ENCODE measurements at places on chromosomes 5 and 9.

GRCh38 chr9:121640076-121640475, 11.4 kb upstream of the DAB2IP start:
- DNase-seq: no peak

DNA sequence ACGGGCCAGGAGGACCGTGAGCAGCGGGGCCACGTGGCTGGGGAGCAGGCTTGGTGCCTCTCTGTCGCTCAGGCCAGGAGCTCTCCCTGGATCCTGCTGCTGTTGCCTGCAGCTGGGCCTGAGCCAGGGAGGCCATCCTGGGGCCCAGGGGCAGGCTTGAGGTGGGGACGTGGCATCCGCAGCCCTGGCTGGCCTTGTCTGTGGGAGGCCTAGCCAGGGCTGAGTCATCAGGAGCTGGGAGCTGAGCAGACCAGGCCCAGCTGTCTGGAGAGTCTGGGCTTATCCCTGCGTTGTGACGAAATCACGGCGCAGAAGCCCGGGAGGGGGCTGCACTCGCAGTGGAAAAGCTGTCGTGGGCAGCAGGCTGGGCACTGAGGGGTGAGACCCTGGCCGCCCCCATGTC, 138.8 kb upstream of the COL5A1 start:
- DNase-seq: no peak

DNA sequence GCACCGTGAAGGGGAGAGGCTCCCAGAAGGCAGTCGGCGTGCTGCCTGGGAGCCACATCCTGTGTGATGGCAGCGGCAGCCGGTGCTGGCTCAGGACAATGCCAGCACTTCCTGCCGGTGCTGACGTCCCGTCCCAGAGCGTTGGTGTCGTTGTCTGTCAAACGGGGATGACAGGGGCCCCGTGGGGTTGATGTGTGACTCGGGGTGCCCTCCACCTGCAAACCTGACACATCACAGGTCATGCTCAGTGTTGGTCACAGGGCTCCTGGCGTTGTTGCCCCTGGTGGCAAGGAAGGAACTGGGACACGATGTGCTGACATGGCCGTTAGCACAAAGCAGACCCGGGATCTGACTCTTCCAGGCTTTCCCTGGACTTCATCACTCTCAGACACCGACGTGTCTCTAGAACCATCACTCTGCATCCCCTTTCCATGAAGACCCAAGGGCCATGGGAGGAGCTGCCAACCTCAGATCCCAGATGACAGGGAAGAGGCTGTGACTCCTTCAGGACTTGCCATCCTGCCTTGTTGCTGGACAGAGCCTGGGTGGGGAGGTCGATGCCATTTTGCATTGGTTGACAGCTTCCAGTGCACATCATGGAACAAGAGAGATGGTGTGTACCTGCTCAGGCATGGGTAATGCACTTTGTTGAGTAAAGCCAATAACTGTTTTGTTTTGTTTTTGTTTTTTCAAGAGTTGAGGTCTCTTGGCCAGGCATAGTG, 21.5 kb downstream of the PLPP7 start:
- DNase-seq: peak; percentile 59

DNA sequence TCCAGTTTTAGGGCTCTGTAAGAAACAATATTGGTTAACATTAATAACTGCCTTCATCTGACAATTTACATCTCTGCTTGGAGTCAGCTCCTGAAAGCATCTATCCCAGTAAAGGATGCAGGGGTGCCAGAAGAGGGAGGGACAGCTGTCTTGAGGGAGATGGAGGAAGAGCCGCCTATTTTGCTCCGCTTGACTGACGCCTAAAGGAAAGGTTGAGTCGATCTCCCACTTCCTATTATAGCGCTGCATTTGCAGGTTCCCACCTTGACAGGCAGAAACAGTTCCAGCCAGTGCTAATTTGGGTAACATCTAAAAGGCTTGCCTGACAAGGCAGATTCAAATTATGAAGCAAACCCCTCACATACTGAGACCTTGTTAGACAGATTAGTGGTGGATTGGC, 374.6 kb downstream of the SPATA31D1 start:
- DNase-seq: no peak

DNA sequence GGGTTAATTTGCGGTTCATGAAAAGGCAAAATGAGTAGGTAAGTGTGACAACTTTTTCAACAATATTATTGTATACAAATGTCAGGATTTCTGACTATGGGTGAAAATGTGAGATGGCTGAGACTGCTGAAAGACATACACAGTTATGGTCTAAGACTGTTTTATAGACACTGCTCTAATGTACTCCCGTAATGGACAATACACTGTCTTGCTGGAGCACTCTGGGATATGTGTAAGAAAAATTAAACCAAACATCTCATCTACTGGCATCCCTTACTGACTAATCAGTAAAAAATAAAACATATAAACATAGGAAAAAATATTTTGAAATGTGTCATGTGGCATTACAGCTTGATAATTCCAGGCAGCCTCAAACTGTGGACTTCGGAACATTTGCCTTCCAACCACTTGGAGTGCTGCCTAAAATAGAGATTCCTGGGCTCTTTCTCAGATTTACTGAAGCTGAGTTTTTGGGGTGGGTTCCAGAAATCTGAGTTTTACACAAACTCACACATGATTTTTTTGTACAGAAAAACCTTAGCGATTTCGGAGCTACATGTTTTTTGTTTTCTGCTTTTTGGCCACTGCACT, 233.9 kb upstream of the TBCA start:
- DNase-seq: no peak

- DNase-seq: no peak
Observed at GRCh38 chr5:40401284-40402006, 278.3 kb upstream of the PTGER4 start.

DNA sequence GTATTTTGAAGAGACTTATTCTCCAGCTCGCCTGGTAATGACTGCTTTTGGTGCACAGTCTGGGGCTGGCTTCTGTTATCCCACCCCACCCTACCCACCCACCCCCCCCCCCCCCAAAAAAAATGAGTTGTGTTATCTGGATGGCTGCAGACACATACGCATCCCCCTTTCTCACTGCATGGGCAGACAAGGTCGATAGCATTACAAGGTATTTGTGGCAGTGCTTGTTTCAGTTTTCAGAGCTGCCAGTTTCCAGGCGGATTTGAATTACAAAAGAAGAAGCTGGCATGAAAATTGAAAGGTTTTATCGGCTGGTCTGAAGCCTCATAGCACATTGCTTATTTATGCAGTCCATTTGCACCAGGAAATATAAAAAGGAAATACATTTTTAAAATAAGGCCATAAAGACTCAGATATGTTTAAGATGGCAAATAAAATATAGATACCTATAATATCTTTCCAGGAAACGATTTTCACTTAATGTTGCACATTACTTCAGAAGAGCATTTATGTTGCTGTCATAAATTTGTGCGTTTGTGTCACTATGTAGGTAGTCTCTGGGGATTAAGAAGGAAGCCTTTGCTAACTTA, 85.1 kb upstream of the GRHPR start:
- no peak for DNase-seq

DNA sequence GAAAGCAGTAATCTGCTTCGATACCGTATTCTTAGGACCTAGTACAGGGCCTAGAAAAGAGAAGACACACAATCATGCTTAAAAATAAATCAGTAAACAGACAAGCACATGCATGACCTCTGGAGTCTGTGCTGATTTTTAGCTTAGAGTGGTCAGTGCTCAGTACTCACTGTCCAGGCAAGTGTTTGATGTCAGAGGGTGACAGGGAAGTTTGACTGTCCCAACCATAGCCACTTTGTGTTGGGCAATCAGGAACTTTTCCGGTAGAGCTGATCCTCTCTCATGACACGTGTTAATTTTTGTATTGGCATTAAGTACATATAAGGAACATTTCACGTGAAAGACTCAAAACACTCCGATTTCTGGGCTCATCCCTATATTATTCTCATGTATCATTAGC, 464.7 kb upstream of the KLF4 start:
- DNase-seq: no peak

DNA sequence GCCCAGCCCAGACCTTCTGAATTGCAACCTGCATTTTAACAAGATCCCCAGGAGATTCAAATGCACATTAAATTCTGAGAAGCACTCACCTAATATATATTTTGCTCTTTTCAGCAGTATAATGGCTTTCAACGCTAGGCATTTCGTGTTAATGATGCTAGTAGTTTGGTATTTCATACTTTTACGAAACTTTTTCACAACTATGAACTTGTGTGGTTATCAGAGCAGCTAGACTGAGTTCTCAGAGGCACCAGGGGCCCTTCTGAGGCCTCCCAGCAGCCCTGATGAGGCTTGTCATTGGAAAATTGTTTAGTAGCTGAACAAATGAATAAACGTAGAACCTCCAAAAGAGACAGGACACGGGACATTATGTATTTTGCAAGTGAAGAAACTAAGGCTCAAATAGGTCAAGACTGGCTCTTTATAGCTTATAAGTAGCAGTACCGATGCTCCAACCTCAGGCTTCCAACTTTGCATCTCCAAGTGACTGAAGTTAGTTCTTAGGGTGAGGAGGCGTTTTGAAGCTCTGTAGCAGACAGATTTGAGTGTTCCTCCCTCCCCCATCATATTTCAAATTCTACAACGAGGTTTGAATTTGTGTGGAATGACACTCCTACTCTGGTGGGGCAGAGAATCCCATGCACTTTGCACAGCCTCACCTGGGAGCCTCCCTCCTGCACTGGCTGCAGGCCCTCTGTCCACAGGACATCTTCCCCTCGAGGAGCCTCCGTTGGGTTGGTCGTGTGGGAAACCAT, 121.1 kb upstream of the SLC25A48 start:
- DNase-seq: no peak

DNA sequence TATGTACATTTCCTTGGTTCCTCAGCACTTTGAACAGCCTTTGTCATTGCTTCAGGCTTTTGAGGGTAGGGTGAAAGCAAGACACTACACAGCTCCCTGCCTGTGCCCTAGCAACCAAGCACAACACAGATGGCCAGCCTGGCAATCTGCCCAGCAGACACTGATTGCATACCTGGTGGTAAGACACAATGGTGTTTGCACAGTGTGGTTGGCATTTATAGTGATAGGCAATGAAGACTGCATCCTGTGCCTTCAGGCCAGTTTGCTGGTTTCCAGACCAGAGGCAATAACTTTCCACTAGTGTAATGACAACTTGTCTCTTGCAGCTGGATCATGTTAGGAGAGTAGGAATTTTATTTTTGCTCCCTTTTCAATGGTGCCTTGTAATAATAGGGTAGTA, 144.5 kb upstream of the TNC start:
- no peak for DNase-seq

- no peak for DNase-seq
Observed at GRCh38 chr5:178469975-178470759, 120.0 kb downstream of the COL23A1 start.

GRCh38 chr5:62701036-62701435, 122.4 kb downstream of the LRRC70 start:
- no peak for DNase-seq

DNA sequence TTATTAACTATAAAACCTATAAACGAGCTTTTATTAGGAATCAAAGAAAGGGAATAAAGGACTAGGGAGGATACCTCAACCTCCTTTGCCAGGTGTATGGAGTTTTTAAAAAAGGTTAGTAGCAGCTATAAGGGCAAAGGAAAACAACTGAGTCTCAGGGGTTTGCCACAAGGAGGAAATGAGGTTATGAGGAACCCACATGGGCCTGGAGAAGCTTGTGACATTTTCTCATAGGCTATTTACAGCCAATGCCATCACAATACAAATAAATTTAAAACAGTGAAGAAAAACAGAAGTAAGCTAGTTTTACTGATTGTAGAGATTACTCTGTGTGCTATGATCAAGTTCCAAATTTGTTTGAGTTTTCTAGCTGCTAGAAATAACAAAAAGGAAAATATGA, 92.6 kb downstream of the CDKN2A start:
- no peak for DNase-seq

- DNase-seq: no peak
Observed at GRCh38 chr5:74185599-74185998, 454.9 kb downstream of the ENC1 start.

- DNase-seq: no peak
Observed at GRCh38 chr9:35349287-35349990, 140.5 kb upstream of the RUSC2 start.

GRCh38 chr5:38603691-38604090, 47.2 kb upstream of the LIFR start:
- DNase-seq: no peak

DNA sequence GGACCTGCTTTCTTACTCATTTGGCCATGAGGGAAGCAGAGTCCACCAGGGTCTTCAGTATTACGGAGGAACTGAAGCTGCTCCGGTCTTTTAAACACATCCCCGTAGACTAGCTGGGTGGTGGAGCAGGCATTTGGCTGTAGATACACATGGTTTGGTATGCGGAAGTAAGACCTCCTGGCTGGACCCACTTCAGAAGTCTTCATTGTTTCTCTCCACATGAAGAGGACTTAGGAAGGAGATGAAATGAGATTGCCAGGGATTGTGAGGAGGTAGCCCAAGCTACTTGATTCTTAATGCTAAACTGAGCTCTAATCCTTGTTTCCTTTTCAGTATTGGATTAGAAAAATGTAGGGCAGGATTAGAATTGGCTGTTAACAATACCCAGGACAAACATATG, 32.9 kb downstream of the STXBP1 start:
- DNase-seq: no peak

DNA sequence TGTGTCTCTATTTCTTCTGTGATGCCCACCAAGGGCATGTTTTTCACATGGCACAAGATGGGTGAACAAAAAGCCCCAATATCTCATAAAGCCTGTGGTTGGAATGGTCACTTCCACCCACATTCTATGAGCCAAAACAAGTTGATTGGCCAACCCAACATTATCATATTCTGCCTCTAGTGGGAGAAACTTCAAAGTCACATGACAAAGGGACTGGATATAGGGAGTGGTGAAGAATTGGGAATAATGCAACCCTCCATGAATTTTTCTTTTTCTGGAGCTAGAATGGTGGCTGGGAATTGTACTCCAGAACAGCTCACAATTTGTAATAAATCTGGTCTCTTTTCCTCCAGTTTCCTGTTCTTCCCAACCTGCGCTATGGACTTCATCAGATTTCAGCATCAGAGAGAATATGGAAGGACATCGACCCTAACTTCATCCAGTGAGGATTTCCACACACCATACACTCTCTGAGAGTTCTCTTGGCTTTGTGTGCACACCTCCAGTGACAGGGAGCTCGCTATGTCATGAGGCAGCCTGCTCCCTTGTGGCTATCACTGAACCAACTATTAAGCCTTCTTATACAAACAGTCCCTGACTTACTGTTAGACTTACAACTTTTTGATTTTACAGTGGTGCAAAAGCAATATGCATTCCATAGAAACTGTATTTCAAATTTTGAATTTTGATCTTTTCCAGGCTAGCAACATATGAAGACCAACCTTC, 12.0 kb upstream of the B4GALT1 start:
- DNase-seq: no peak

DNA sequence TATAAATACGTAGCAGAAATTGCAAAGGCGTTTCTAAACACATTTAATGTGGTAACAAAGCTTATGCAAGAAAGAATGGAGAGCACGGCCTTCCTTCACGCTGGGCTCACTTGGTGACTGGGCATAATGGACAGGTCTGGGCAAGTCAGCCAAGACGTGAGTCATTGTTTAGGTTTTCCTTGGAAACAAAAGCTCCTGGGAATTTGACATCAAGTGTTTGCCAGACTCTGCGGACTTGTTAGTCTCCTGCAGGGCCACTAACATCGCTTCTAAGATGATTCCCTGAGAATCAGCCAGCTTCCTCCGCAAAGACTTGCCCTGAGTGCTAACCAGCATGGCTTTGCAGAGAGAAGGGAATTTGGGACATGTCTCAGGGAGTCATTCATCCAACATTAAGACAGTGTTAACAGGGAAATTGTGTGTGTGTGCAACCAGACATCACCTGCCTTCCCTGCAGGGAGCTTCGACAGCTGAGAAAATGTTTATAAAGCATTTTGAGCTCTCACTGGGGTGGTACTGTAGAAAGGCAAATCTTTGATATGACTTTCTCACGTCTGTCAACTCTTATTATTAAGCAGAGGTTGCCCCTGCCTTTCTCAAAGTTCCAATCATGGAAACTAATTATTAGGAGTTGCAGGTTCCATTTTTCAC, 182.5 kb downstream of the NTRK2 start:
- DNase-seq: no peak

Data from activated naive CD4-positive, alpha-beta T cell treated with anti-CD3 and anti-CD28 coated beads, Interleukin-2, amount 50 U/mL, for 16 hours (primary cell).